Smooth muscle cell of bladder (primary cell): ENCODE measurements at places on chromosomes 13 and 19. TPM values are rescaled to one million over a fixed set of nuclear protein-coding genes. Genes with fewer than 3 reads are reported as not detected.

The PRDX2 gene
- 244 and 259 TPM in 2 replicates for total RNA-seq

The ZNF552 gene
- total RNA-seq = 4.7 and 6.0 TPM in 2 replicates

The OLFM2 gene
- total RNA-seq = 2.8 and 4.8 TPM in 2 replicates

The ZNF557 gene
- total RNA-seq = 19.1 and 19.2 TPM in 2 replicates

The TJP3 gene
- total RNA-seq = not detected in 2 replicates

The CACNA1A gene
- 2.8 and 4.1 TPM in 2 replicates for total RNA-seq

The LRRC63 gene
- under 0.01 TPM in 1 of 2 replicates, not detected in the other for total RNA-seq

The CYP2A7 gene
- total RNA-seq = not detected in 2 replicates

The TUBA3C gene
- not detected in 2 replicates for total RNA-seq

The ZNF440 gene
- total RNA-seq = 7.5 and 7.7 TPM in 2 replicates

The CCDC122 gene
- 11.1 and 13.8 TPM in 2 replicates for total RNA-seq

The JUND gene
- 47.5 and 69.6 TPM in 2 replicates for total RNA-seq

The CYP2F1 gene
- total RNA-seq = not detected in 2 replicates

The ZNF71 gene
- 4.4 and 6.1 TPM in 2 replicates for total RNA-seq

The FFAR3 gene
- 0.09 and 0.14 TPM in 2 replicates for total RNA-seq

The DACH1 gene
- 0.28 TPM in 1 of 2 replicates, not detected in the other for total RNA-seq

The EXOC3L2 gene
- total RNA-seq = under 0.01 and 0.09 TPM in 2 replicates

The CCDC8 gene
- total RNA-seq = 22.0 and 34.7 TPM in 2 replicates

The ACER1 gene
- total RNA-seq = not detected in 2 replicates

The CCDC159 gene
- 7.0 and 9.6 TPM in 2 replicates for total RNA-seq

The ZNF724 gene
- total RNA-seq = 1.4 and 1.6 TPM in 2 replicates

The FBXW9 gene
- total RNA-seq = 4.3 and 4.6 TPM in 2 replicates

The ZNF419 gene
- 11.0 and 18.1 TPM in 2 replicates for total RNA-seq

The SAE1 gene
- 115 and 116 TPM in 2 replicates for total RNA-seq

The U2AF1L4 gene
- 5.5 and 7.8 TPM in 2 replicates for total RNA-seq

The CGB1 gene
- not detected in 2 replicates for total RNA-seq

The MAMSTR gene
- 0.28 TPM in 2 replicates for total RNA-seq

The KLK10 gene
- not detected in 2 replicates for total RNA-seq

The OR7A5 gene
- total RNA-seq = not detected in 2 replicates

The GFY gene
- not detected in 2 replicates for total RNA-seq

The ASPDH gene
- total RNA-seq = not detected in 2 replicates

The TEX26 gene
- total RNA-seq = 0.14 and 0.18 TPM in 2 replicates

The MYO16 gene
- under 0.01 TPM in 1 of 2 replicates, not detected in the other for total RNA-seq

The F10 gene
- total RNA-seq = 10.7 and 21.6 TPM in 2 replicates

The SYT5 gene
- under 0.01 and 0.09 TPM in 2 replicates for total RNA-seq

The ELSPBP1 gene
- total RNA-seq = not detected in 2 replicates

The TRPM4 gene
- 9.1 and 16.5 TPM in 2 replicates for total RNA-seq

The CYP4F8 gene
- total RNA-seq = 0.14 TPM in 1 of 2 replicates, not detected in the other

The SPRYD7 gene
- 3.7 and 3.8 TPM in 2 replicates for total RNA-seq

The IFNL1 gene
- not detected in 2 replicates for total RNA-seq

The TSHZ3 gene
- 8.8 and 11.7 TPM in 2 replicates for total RNA-seq

The NFILZ gene
- not detected in 2 replicates for total RNA-seq

The ZNF223 gene
- 4.1 TPM in 2 replicates for total RNA-seq
